ENCODE measurements at places on chromosomes 1 and 21.

DNA sequence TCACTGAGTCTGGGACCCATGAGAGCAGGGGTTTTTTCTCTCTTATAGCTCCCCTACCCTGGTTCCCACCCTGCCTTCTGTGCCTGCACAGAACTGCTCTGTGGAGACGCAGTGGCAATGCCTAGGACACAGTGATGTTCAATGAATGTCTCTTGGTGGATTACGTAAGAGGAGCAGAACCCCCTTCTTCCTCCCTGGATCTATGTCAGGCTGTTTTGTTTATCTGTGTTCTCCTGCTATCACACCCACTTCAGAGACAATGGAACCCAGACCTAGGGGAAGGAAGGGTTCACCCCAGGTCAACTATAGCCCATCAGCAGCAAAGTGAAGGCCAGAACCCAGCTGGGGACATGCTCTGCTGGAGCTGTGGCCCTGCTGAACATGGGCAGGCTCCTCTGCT, 2.0 kb downstream of the HPCAL4 start:
- no peak for DNase-seq

- no peak for DNase-seq
Measured at GRCh38 chr1:81678779-81679178, 122.0 kb upstream of the ADGRL2 start.

- no peak for DNase-seq
Measured at GRCh38 chr1:19312782-19313635, 883 bp downstream of the SLC66A1 start.

- DNase-seq: no peak
Measured at GRCh38 chr1:161943737-161944136, 79.9 kb downstream of the OLFML2B start.

DNA sequence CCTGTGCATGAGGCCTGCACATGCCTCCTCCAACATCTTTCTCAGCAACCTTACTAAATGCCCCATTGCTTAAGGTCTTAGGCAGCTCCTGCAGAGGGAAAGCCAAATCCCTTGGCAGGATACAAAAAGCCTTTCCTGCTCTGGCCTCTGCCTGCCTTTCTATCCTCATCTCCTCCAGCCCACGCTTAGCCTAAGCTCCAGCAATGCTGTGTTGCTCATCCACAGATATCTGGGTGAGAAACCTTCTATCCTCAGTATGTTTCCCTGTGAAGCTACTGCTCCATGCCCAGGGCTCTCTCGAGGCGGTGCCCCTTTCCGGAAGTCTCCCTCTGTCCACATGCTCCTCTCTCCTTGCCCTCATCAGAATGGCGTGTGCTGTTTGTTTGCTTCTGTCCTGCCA, 37.0 kb upstream of the CCSAP start:
- no peak for DNase-seq

- DNase-seq: no peak
Measured at GRCh38 chr1:199404191-199404590, 623.3 kb upstream of the NR5A2 start.
